Testis (tissue), 5 donors: ENCODE measurements at places on chromosomes 1 and 21. TPM values are rescaled to one million over a fixed set of nuclear protein-coding genes. Genes with fewer than 3 reads are reported as not detected.

DNA sequence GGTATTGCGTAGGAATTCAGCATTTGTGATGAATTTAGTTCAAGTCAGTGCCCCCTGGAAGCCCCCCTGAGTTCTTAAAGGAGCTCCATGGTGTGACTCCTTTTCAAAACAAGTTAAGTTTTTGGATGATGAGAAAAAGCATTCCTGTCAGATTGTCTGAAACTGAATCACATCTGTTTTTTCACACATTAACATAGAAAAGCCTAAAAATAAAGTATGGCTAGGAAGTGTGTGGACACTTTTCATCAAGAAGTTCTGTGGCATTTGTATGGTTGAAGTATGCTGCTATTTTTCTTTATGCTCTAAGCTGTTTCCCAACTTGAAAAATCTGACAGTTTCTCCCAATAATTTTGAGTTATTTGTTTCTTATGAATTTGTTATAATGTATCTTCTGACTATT is 33.7 kb downstream of the PRDM2 start:
- DNase-seq = no peak

DNA sequence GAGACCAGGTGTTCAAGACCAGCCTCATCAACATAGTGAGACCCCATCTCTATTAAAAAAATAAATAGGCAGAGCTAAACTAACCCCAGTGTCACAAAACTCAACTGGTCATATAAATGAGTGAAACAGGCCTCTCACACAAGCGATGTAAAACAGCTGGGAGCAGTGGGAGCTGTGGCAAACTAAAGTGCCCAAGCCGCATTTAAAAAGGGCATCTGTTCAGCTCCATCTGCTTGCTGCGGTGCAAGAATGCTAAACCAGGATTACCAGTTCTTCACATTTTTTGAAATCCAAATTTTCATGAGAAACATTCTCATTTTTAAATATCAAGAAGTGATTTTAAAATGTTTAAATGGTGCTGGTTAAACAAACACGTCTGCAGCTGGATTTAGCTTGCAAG is 50.0 kb upstream of the WNT2B start:
- no peak for DNase-seq

GRCh38 chr1:8394456-8395321 is 76.8 kb downstream of the SLC45A1 start:
- DNase-seq = no peak

GRCh38 chr1:240342251-240342625 is 250.6 kb downstream of the FMN2 start:
- no peak for DNase-seq

DNA sequence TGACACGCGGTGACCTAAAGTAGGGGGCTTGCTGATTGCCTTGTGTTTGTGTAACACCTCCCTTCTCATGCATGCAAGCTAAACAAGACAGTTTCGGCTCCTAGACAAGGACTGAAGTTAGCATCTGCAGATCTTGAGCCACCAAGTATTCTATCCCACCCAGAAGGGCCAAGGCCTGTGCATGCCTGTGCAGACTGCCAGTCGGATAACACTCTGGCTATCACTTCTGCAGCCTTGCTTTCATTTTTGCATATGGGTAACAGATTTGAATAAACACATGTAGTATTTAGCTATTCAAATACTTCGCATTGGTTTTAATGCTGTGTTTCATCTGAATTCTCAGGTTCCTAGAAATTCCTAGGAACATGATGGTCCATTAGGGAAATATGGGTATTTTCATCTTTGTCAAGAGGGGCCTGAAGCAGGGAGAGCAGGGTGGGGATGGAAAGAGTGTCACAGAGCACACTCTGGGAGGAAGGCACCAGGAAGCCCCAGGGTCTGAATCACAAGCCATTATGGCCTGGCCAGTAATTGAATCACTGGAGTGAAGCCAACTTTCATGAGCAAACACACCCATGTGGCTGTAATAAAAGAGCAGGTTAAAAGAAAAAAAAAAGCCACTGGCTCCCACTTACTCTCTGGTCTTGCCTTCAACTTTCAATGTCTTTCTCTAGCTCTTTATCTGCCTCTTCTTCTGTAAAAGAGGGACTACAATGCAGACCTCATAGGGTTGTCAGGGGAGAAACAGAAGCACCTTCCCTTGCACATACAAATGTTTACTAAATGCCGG is 28.3 kb downstream of the GADD45A start:
- DNase-seq = no peak

DNA sequence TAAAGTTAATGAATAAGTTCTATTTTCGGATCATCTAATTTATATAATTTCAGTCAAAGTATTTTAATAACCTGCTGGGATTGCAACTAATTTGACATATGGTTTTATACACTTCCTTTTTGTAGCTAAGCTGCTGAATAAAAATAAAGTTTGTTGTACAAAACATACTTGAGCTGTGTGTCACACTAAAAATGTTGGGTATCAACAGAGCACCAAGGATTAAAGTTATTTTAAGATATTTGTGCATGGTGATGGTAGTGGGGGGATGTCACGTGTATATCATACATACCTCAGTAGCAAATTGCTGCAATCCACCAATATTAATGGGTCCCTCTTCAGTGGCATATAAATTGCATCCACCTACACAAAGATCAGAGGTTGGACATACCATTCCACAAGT is 199.6 kb downstream of the DPYD start:
- DNase-seq = no peak

DNA sequence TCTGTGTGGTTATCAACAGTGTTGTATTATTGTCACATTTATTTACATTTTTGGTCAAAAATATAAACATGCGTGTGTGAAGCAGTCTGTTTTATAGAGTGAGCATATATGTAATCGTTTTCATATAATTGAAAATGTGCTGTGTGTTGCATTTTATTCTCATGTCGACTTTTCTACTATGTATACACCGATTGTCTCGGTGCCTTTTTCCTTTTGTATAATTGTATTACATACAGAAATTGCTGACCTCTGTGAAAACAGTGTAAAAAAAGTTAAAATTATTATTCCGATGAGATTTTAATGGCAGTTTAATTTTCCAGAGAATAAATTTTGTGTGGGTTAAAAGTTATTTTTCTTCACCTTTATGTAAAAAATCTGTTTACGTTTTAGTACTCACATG is 62.4 kb upstream of the SERTAD4 start:
- no peak for DNase-seq

DNA sequence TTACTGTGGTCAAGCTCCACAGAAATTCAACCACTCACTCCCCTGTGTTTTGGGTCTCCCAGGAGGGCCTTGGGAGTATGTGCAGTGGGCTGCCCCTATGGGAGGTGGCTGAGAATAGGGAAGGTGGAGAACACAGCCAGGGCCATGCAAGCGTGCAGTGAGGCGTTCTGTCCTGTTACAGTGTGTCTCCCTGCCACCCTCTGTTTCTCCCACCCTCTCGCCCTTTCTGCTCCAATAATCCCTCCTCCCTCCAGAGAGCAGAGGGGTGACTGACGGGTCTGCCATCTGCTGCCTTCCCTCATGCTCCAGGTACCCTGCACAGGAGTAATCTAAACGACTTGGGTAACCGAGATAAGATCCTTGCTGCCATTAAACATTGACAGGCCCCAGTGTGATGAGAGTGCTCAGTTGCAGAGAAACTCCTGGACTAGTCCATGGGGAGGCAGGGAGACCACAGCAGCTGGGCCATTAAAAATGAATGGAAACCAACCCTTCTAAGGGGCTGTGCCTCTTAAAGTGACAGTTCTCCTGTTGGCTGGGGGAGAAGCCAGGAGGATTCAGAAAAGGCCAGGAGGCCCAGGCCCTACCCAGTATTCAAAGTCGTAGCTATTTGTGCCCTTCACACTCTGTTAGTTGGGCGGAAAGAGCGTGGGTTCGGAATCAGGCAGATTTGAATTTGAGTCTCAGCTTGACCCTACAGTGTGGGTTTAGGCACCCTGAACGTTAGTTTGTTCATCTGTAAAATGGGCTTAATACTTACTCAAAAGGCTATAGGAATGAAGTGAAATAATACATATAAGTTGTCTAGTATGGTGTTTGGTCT is 22.4 kb upstream of the BTG2 start:
- no peak for DNase-seq

- no peak for DNase-seq
Observed at GRCh38 chr1:51624855-51625254, 8.0 kb downstream of the OSBPL9 start.

GRCh38 chr1:206955476-206956451 is 9.5 kb upstream of the PIGR start:
- DNase-seq = no peak

GRCh38 chr1:25954282-25954938 is 43.5 kb downstream of the PAFAH2 start:
- DNase-seq = no peak

DNA sequence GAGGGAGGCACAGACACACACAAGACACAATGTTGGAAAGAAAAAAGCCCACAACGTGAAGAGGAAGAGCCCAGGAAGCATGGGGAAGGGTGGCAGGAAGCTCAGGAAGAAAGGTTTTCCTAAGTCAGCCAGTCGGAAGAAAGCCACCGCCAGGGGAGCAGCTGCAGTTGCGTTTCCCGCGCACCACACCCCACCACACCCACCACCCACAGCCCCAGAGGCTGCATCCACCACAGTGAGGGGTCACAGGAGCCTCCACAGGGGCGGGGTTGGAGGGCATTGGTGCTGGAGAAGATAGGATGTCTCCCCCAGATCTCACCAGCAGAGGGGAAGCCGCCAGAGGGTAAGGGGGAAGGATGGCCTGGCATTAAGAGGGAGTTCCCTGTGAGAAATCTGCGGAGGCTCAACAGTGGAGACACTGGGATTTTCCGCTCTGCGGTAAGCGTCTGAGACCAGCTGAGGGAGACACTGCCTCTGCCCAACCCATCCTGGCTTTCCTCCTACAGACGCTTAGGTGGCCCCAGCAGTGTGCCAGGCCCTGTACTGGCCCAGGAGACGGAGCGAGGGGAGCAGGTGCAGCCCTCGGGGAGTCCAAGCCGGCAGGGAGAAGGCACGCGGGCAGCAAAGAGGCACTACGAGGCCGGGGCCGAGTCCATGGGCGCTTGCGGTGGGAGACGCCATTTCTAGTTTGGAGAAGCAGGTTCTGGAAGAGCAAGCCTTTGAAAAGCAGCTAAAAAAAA is 19.8 kb downstream of the PGLYRP3 start:
- no peak for DNase-seq

Gene TMEM79
- 5.3 TPM for total RNA-seq

Gene CFAP107
- 8.1 TPM for total RNA-seq

Gene RAD54L
- 31.4 TPM for total RNA-seq

Gene CD160
- 0.31 TPM for total RNA-seq

Gene CR1L
- total RNA-seq = not detected
